T-helper 2 cell treated with Interferon-gamma antibody and Interleukin-4, amounts not matched to agents 100 ng/mL and 5 ng/mL, for 36 hours (primary cell): ENCODE measurements at places on chromosomes 2 and 18. TPM values are rescaled to one million over a fixed set of nuclear protein-coding genes. Genes with fewer than 3 reads are reported as not detected.

The BIRC6 gene
- total RNA-seq: 114 and 119 TPM in 2 replicates

The MEX3C gene
- total RNA-seq: 41.3 and 45.7 TPM in 2 replicates

The ALPP gene
- total RNA-seq: not detected in 2 replicates

The GPD2 gene
- 17.7 and 18.8 TPM in 2 replicates for total RNA-seq

The AMMECR1L gene
- total RNA-seq: 14.6 and 16.4 TPM in 2 replicates

The EVA1A gene
- total RNA-seq: not detected in 2 replicates

The RAX gene
- not detected in 2 replicates for total RNA-seq

The MOCOS gene
- 0.07 and 0.30 TPM in 2 replicates for total RNA-seq

The DSC3 gene
- not detected in 2 replicates for total RNA-seq

The GEN1 gene
- total RNA-seq: 41.8 and 45.4 TPM in 2 replicates

The CCDC74B gene
- 0.43 and 0.82 TPM in 2 replicates for total RNA-seq

The PJVK gene
- total RNA-seq: 1.7 and 2.3 TPM in 2 replicates

The CMPK2 gene
- total RNA-seq: 47.0 and 48.5 TPM in 2 replicates

The RAD51AP2 gene
- total RNA-seq: not detected in 2 replicates

The SERPINB3 gene
- not detected in 2 replicates for total RNA-seq

The NEB gene
- 0.61 and 0.64 TPM in 2 replicates for total RNA-seq

The KCNG3 gene
- 0.05 TPM in 1 of 2 replicates, not detected in the other for total RNA-seq

The SOCS6 gene
- total RNA-seq: 3.2 and 3.6 TPM in 2 replicates

The UCN gene
- 1.5 and 2.0 TPM in 2 replicates for total RNA-seq

The SMIM21 gene
- total RNA-seq: not detected in 2 replicates

The GAREM2 gene
- total RNA-seq: 4.1 and 5.3 TPM in 2 replicates

The AFF3 gene
- total RNA-seq: 4.1 and 6.0 TPM in 2 replicates

The NAT8 gene
- total RNA-seq: not detected in 2 replicates

The GBX2 gene
- not detected in 2 replicates for total RNA-seq
